ENCODE measurements at places on chromosomes 13 and 19.

DNA sequence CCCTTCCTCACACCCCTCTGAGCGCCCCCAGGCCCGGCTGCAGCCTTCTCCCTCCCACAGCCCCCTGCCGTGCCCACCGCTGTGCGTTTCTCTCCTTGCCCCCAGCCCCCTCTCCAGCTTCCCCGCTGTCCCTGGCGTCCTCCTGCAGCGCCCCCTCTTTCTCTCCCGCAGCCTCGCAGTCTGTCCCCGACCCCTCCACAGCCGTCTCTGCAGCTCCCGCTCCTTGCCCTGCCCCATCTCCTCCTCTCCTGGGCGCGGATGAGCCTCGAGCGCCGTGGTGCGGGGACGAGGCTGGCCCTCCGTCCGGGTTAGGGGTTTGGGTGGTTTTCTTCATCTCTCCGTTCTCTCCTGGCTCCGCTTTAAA, 1.1 kb downstream of the KMT5C start:
- DNase-seq: no peak

DNA sequence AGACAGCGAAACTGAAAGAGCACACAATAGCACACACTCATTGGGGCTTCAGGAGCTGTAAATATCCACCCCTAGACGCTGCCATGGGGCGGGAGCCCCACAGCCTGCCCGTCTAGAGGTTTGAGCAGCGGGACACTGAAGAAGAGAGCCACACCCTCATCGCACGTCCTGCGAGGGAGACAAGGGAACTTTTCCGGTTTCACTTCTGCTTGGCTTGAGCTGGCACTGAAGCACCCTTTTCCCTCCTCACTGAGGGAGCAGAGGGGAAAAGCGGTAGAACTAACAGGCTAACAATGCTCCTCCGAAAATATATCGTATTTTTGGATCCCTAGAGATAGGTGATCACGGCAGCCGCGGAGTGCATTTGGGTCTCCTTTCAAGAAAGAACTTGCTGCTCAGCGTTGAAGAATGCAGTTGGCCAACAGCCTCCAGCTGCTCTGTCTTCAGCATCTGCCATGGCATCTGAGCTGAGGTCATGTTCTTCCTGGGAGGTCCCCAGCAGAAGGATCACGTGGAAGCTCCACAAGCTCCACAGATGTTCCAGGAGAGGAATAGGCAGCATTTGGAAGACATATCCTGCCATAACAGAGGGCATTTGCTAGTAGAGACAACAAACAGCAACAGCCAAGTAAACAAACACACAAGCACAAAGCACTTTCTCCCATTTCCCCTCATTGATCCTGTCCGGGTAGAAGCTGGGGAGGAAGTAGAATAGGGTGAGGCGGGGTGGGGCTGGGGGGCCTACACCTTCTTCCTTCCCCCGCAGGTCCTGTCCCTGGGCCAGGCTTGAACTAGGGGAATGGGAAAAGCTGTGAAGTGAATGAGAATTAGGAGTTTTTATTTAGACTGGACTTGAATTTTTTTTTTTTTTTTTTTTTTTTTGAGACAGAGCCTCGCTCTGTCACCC, 44.8 kb upstream of the ALOX5AP start:
- peak; percentile 98 for DNase-seq

DNA sequence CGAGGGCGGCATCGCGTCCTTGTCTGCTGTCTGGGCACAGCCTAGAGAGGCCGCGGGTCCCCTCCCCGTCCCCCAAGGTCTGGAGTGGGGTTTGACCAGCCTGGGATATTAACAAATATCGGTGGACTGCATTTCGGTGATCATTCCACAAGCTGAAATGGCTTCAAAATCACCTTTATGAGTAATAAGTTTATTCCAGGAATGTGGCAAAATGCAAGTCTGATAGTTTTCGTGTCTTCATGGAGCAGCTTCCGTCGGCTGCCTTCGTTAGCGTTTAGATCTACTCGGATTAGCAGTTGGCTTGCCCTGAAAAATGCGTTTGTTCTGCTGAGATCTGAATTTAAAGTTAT, 1.1 kb upstream of the GJA3 start:
- no peak for DNase-seq

GRCh38 chr19:4692251-4693077, 22.3 kb upstream of the MYDGF start:
- DNase-seq: no peak

DNA sequence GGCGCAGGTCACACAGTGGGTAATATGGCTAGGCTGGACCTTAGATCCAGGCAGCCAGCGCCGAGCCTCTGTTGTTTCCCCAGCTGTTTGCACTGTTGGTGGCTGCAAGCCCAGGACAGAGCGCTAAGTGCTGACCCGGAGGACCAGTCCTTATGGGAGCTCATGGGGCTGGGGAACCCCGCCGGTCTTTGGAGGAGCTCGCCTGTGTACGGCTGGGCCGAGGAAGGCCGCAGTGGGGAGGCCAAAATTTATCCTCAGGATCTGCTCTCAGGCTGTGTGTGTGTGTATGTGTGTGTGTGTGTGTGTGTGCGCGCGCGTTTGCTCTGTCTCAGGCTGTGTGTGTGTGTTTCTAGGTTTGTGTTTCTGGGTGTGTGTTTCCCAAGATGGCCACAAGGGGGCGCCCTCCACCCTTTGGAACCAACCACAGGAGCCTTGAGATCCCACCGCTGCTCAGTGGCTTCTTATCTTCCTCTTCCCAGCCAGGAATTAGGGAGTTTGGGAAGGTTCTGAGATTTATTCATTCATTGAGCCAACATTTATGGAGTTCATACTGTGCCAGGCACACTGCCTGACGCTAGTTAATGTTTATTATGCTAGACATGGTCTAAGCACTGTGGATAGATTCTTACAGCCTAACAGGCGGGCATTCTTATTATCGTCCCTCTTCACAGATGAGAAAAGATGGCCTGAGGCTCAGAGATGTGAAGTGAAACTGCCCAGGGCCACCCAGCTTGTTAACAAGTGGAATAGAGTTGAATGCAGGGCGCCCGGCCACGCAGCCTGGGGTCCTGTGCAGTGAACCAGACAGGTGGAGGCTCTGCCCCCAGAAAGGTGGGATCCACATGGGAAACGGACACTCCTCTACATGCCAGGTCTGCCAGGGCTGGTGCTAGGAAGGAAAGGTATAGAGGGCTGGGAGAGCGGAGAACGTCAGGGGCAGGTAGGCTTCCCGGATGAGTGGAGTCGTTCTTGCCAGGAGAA, 13.0 kb downstream of the PGLYRP1 start:
- DNase-seq: peak; percentile 66

DNA sequence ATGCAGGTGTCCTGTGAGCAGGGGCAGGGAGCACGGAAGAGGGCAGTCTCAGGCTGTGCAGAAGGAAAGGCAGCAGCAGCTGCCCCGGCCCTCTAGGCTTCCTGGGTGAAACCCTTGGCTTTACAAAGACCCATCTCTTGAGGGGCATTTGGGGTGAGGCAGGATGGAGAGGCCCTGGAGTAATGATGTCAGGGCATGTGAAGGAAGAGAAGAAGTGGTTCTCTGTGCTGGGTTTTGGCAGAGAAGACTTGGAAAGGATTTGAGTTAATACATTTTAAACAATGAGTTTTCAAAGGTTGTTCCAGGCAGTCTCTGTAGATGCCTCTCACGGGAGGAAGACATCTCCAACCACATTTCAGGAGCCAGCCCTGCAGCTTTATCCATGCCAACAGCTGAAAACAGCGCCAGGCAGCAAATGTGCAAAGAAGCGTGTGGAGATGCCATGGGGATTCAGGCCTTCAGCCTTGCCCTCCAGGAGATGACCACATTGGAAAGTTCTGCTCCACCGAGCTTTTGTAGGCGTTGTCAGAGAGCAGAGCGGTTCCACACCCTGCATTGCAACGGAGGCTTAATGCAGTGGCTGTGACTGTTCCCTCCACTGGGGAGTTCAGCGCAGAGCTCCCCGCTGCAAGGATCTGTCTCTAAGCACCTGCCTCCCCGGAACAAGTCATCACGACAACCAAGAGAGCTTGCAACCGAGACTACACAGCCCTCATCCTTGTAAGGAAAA, 322.8 kb downstream of the UQCRFS1 start:
- DNase-seq: no peak

DNA sequence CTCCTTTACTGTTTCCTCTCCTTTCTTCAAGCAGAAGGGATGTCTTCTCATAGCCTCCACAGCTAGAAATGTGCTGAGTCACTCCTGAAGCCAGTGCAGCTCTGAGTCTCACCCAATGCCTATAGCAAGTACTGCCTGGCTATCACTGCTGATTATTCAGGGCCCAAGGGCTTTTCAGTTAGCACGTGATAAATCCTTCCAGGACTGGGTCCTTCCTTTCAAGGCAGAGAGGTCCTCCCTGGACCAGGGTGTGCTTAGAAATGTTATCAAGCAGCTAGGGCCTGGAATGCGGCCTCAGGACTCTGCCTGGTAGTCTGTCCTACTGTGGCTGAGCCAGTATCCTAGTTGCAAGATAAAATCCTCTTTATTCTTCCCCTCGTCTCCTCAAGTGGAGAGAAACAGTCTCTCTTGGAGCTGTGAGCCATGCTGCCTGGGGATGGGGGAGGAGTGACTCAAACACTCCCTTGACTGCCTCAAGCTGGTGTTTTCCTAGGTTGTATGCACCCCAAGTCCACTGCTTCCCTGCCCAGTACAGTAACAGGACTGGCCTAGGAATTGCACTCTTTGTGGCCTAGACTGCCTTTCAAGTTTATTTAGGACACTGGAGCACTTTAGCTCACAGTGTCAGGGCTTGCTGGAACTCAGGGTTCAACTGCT, 198.7 kb upstream of the SERP2 start:
- peak; percentile 68 for DNase-seq

DNA sequence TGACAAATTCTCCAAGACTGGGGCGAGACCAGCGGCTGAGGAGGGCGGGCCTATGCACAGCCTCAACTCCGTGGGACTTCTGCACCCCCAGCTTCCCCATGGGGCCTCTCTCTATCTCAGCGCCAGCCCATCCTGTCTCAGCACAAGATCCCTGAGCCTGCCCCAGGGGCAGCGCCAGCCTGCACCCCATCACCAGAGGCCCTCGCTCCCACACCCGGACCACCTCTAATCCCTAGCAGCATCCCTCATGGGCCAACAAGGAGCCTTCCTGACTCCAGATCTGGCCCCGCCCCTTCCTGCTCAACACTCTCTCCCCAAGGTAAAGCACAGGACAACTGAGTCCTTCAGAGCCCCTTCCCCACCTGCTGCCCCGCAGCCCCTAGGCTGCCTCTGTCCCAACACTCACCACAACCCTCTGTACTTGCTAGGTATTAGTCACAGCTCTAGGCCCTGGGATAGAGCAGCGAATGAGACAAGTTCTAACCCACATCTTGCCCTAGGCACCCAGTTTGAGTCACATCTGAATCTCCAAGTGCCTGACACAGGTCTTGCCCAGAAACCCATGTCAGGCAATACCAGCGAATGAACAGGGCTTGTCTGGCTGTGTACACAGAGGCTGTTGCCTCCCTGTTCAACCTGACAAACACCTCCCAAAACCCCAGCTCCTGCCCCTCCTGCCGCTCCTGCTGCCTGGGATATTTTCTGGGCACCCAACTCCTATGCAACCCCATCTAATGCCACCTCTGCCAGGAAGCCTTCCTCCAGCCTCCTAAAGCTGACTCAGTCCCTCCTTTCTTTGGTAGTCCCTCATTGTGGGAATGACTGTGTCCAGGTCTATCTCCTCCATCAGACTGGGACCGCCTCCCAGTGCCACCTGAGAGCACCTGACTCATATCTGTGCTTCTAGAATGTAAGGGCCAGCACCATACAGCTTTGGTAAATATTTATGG, 18.6 kb downstream of the GRIK5 start:
- DNase-seq: peak; percentile 6

GRCh38 chr19:54391589-54392061, 23.6 kb upstream of the TTYH1 start:
- no peak for DNase-seq

GRCh38 chr13:75647126-75647784, 11.1 kb downstream of the LMO7 start:
- DNase-seq: peak; percentile 26

DNA sequence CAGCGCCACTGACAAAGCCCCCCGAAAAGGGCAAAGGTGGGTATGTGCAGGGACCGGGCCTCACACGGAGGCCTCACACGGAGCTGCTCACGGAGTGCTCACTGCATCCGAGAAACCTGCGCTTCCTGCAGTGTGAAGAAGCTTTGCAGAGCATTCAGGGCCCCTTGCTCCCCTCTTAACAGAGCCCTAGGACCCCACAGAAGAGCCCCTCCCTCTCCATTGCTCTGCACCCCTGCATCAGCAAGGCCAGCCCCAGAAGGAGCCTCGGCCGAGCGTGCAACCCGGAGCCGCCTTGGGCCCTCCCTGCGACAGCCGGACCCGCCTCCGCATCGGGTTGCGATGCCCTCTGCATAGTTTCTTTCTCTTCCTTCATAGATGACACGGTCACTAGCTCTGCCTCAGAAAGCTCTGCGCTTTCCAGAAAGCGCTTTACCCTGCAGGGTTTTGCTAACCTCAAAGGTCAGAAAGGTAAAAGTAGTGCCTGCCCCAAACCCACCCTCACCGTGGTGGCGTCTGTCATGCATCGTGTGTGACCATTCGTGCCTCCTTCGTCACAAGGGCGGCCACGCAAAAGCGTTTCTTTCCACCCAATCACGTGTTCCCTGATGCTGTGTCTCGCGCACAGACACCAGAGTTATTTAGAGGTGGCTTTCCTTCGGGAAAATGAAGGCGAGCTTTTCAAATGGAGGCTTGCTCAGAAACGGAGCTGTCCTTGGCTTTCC, 15.7 kb upstream of the F7 start:
- DNase-seq: no peak

GRCh38 chr13:103883164-103883563, 816.9 kb upstream of the SLC10A2 start:
- DNase-seq: peak; percentile 87

GRCh38 chr13:87667686-87668085, 3.5 kb upstream of the SLITRK5 start:
- DNase-seq: no peak

DNA sequence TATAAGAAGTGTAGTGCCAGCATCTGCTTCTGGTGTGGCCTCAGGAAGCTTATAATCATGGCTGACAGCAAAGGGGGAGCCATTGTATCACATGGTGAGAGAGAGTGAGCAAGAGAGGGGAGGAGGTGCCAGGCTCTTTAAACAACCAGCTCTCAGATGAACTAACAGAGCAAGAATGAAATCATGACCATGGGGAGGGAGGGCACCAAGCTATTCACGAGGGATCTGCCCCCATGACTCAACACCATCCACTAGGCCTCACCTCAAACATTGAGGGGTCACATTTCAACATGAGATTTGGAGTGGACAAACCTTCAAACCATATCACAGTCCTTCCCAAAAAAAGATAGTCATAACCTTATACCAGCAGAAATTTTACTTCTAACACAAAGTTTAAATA, 174.0 kb downstream of the GPC5 start:
- DNase-seq: no peak

DNA sequence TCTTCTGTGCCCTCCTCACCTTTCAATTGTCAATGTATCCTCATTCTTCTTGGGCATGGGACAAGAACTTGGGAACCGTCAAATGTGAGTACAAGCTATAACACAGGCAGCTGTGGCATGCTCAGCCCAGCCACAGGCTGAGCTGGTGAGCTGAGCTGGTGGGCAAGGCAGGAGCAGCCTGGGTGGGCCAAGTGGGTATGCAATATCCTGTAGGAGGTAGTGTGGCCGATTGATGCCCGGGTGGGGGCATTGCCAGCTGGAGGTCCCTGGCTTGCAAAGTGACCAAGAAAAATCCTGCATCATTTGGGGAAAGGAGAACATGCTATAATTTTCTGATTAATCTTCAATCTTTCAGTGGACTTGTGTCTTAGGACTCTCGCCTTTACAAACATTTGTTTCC, 507.2 kb upstream of the SLC10A2 start:
- DNase-seq: no peak

GRCh38 chr13:46071590-46072249, 19.2 kb upstream of the ZC3H13 start:
- DNase-seq: no peak
